Caki2 (cell line): ENCODE measurements at places on chromosomes 3 and 15.
A peak's percentile ranks its signal among the peaks of the same experiment; 100 is the strongest.

- DNase-seq = peak; percentile 32
These were observed 86.4 kb downstream of the SYNPR start for GRCh38 chr3:63364495-63364894.

- no peak for DNase-seq
These were observed 37.0 kb downstream of the CORO2B start for GRCh38 chr15:68615811-68616210.

DNA sequence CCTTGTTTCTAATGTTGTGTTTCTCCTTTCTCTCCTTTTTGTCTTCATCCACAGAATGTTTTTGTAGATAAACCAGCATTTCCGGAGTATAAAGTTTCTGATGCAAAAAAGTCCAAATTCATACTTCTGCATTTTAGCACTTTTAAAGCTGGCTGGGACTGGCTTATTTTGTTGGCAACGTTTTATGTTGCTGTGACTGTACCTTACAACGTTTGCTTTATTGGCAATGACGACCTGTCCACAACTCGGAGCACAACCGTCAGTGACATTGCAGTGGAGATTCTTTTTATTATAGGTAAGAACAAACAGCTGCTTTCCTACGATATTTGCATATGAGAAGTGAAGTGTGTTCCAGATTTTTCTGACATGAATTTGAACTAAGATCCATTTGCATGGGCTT is 199.4 kb downstream of the KCNH8 start:
- no peak for DNase-seq

DNA sequence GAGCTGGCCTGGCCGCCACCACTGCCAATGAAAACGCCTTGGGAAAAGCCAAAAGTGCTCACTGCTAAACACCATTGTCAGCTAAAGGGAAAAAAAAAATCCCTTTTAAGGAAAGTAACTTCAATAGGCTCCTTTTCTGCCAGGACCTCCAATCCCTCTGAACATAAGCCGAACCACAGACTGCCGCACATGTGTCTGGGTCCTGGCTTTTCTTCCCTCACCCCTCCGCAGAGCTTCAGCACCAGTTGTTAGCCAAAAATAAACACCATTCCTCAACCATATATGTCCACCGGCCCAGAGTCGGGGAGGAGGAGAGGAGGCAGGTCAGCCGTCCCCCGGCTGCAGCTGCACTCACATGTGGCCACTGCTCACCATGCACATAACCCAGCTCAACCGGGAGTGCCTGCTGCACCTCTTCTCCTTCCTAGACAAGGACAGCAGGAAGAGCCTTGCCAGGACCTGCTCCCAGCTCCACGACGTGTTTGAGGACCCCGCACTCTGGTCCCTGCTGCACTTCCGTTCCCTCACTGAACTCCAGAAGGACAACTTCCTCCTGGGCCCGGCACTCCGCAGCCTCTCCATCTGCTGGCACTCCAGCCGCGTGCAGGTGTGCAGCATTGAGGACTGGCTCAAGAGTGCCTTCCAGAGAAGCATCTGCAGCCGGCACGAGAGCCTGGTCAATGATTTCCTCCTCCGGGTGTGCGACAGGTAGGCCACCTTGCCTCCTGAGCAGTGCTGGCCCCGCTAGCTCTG is at the start of gene FBXL22:
Gene FBXL22, plus strand, starts transcription at position 350 of the 753 bp plus-strand sequence. Its CDS starts 6 bp downstream, at position 356.
- DNase-seq = no peak

DNA sequence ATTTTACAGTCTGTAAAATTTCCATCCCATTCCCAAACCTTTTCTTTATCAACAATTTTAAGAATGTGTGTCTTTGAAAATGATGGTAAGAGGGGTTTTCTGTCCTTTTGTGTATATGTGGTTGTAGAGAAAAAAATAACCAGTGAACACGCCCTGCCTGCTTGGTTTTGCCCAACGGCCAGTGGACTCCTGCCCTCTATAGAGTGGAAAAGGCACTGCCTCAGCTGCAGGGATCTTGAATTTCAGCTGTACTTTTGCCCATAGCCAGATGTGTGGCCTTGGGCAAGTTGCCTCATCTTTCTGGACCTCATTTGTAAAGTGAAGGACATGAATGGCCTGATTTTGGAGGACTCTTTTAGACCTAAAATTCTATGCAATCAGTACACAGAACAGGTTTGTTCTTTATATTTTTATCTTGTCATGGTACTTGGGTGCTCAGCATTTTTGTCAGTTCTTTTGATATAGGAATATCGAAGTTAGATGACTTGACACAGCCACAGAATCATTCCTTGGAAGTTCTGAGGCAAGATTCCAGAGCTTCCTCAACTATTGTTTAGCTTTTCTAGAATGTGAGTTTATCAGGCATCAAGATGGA is 81.0 kb downstream of the CLDN11 start:
- DNase-seq = peak; percentile 29

GRCh38 chr3:31223278-31223677 is 309.4 kb upstream of the STT3B start:
- no peak for DNase-seq

- peak; percentile 40 for DNase-seq
These were observed 84.7 kb downstream of the SEC22A start for GRCh38 chr3:123286308-123287023.

DNA sequence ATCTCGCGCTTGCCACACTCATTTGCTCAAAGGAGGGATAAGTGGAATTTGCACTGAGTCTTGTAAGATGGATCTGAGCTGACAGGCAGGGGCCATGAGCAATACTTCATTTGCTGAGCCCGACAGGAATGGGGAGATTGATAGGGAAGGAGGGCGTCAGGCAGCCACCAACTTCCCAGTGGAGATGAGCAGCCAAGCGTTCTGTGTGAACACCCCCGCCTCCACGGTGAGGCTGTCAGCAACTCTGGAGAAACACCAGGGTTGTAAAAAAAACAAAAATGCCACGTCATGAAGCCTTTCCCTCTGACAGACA is 36.8 kb downstream of the TLE3 start:
- DNase-seq = peak; percentile 83

DNA sequence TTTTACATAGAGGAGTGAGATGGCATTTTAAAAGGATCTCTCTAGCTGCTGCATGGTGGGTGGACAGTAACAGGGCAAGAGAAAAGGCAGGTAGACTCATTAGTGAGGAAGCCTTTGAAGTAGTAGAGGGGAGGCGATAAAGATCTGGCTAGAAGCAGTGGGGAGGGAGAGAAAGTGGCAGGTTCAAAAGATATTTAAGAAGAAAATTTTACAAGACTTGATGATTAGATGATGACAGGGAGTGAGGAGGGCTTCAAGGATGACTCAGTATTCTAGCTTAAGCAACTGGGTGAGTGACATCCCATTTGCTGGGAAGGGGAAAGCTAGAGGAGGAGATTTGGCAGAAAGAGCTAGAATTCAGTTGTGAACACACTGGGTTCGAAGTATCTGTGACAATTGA is 3.8 kb upstream of the BRPF1 start:
- DNase-seq = no peak

- no peak for DNase-seq
These were observed 37.0 kb upstream of the PLXNA1 start for GRCh38 chr3:126945891-126946290.

DNA sequence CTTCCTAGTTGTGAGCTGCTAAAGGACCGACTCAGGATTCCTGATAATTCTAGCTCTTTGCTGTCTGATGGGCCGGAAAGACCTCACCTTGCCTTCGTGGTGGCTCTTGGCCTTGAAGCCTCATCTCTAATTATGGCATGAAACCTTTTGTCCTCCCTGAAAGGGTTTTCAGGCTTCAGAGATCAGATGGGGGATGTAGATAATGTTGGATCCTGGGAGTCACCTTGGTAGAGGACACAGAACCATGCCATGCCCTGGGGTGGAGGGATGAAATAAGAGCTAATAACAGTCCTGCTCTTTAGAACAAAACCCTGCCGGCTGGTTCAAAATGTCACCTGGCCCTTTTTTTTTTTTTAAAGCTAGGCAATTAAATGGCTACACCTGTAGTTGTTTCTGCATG is 50.8 kb upstream of the SYN2 start:
- no peak for DNase-seq

DNA sequence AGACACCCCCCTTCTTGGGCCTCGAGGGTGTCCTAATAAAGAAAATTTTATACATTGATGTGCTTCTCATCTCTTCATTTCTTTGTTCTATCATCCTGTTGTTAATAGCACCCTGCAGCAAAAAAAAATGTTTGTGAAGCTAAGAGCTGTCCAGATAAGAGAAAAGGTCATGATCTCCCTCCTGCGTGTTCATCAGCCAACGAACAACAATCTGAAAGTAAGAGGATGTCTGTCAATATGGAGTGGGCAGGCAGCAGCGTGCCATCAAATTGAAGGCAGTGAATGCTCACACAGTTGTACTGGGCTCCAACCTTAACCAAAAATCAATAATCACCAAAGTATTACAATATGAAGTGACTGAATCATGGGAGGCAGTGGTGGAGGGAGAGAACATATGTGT is 418.6 kb upstream of the ONECUT1 start:
- no peak for DNase-seq

GRCh38 chr3:194326968-194327217 is 24.2 kb downstream of the CPN2 start:
- DNase-seq = peak; percentile 58

- no peak for DNase-seq
These were observed 129.8 kb downstream of the NSMCE3 start for GRCh38 chr15:29139540-29140459.

DNA sequence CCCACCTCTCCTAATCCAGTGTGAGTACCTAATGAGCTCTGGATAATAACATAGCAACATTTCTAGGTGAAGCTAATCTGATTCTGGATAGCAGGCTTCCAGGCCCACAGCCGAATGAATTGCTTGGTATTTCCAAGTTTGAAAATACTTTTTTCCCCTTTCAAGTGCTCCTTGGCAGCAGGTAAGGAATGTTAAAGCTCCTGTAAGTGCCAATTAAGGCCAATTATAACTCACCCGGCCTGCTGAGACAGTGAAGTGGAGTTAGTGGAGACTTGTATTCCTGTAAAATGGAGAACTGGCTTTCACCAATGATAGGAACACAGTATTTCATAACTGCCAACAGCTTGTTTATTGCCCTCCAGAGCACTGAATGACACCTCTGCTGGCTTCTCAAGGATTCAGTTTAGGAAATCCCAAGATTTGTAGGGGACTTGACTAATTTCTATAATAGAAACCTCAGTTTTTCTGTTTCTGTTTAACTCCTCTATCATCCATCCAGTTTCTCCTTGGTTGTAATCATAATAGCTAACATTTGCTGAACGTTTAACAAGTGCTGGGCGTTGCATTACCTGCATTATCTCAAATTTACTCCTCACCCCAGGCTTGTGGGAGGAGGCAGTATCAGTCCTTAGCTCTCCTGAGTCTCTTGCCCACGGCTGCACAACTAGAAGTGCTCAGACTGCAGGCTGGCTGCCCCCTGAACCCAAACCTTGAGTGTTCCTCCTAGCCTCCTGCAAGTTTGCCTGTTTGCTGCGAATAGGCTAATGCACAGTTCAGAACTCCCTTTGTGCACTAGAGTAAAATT is 52.7 kb upstream of the SCAANT1 start:
- DNase-seq = no peak

DNA sequence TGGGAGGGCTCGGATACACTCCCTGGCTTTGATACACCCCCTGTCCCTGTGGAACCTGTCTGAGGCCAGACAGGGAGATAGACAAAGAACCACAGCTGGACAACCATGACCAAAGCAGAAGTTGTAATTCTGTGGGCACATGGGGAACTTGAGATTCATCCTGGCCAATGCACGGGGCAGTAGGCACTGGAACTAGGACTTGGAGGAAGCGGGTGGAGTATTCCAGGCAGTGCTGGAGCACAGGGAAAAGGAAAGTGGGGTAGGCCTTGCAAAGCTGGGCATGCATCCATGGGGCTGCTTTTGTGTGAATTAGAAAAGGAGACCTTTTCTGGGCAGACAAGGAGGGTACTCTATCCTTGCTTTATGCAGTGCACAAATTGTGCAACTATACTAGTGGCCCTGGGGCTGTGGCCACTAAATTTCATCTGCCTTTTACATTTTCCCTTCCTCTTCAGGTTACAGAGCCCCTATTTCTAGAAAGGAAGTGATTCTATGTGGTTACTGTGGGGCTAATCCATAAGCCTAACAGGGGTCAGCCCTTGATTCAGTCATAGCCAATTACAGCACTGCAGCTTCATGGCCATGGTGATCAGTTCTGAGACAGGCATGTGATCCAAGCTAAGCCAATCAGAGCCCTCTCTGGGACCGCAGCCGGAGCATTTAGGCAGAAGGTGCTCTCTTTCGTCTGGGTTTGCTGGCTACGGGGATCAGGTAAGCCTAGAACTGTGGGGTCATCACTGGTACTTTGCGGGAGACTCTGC is 21.0 kb downstream of the CRABP1 start:
- DNase-seq = no peak

DNA sequence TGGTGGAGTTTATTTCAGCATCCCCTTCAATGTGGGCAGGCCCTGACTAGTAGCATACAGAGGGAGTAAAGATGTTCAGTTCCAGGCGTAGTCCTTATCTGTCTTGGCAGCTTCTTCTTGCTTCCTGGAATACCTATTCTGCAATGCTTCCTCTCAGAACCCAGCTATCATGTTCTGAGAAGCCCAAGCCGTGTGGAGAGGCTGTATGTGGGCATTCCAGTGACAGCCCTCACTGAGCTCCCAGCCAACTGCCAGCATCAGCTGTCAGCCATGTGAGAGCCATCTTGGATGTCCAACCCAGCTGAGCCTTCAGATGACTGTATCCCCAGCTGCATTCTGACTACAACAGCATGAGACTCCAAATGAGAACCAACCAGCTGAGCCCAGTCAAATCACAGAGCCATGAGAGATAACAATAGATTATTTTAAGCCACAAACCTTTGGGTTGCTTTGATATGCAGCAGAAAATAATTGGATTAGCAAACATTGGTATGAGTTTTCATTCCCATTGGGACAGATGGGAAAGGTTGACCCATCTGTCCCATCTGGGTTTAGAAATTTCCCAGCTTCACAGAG is 8.4 kb upstream of the CMTM7 start:
- no peak for DNase-seq

DNA sequence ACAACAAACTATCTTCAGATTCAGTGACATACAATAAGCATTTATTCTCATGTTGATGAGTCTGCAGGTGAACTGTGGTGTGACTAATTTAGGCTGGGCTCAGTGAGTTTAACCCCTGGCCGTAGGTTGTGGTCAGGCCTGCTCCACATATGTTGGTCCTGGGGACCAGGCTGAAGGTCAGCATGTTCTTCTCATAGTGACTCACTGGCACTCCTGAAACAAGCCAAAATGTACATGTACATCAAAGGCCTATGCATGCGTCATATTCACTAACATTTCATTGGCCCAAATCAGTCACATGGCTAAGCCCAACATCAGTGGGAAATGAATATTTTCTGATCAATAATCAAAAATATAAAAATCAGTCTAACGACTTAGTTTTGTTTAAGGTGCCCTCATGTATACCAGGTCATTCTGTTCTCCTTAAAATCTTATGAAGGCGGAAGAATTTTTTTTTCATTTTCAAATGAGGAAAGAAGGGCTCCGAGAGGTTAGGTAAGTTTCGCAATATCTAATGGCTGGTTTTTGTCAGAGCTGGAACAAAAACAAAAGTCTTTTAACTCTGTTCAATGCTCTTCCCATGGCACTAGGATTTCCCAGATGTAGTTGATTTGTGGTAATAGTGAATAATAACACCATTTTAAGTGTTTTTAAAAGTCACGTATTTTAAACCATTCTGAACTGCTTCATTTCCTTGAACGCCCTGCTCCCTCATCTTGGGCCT is 148.5 kb downstream of the MFSD1 start:
- no peak for DNase-seq
